ENCODE measurements at places on chromosomes 1 and 21.

- DNase-seq, result no peak
These were observed 29.1 kb downstream of the CACHD1 start for GRCh38 chr1:64499011-64499410.

GRCh38 chr1:3814065-3814464 lies 17.8 kb upstream of the LRRC47 start:
- DNase-seq, result no peak

- DNase-seq, result no peak
These were observed 91.3 kb downstream of the ATP5PO start for GRCh38 chr21:33824156-33824941.

- no peak for DNase-seq
These were observed 36.8 kb downstream of the RAB3GAP2 start for GRCh38 chr1:220235462-220235861.

DNA sequence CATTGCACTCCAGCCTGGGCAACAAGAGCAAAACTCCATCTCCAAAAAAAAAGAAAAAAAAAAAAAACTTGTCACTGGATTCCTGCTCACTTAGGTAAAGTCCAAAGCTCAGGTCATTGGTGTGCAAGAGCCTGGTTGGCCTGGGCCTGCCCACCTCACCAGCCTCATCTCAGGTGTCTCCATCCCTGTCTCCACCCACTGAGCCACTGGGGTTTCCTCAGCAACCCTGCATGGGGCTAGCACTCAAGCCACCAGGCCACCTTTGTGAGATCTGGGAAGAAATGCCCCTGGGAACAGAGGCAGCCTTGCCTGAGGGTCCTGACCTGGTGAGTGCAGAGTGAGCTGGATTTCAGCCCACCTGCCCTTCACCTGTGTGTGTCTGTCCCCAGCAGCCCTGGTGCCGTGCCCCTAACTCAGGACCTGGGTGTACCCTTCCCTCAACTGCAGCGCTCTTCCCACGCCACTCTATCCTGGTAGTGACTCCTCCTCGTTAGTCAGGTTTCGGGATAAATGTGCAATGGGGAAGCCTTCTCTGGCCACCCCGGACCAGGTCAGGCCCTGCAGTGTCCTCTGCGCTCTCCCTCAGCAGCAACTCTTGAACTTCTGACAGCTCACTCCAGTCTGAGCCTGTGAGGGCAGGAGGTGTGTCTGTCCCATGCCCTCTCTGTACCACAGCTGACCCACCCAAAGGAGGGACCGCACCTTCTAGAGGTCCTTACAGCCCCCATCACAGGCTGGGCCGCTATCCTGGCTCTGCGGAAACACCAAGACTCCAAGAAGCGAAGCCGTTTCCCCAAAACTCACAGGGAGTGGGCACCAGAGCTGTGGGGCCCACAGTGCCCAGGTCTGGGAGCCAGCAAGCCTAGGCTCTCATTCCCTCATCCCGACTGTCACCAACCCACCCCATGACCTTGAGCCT lies 3.3 kb downstream of the PDZK1IP1 start:
- no peak for DNase-seq

Data from muscle of arm (tissue), 14 donors.